ENCODE measurements at places on chromosomes 2 and 18.

DNA sequence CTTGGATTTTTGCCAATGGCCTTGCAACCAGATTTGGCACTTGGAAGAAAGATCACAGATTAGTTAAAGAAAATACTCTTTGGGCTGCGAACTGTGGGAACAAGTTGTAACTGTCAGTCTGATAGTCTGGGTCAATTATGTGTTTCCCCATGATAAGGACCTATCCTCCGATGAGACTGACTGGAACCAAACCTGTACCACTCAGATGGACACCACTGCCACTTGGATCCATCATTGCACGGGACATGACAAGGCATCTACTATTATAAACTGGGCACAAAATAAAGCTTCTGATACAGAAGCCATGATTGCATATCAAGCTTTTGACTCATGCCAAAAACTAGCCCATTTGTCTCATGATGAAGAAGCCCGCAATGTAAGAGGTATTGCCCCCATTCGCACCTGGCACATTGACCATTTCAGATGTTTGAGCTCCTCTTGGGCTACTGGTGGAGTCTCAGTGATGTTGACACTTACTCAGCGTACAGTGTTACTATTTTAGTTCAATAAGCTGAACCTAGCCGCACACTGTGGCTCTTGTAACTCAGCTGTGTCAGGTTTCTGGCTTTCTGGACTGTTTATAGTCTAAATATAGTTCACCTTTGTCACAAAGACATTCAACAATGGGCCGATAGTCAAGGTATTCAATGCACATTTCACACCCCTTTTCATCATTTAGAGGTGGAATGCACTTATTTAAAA is 179.8 kb upstream of the RBBP8 start:
- no peak for DNase-seq

GRCh38 chr2:172305066-172305465 is 122.3 kb upstream of the ITGA6 start:
- no peak for DNase-seq

GRCh38 chr2:239029958-239030357 is 182.1 kb downstream of the TWIST2 start:
- no peak for DNase-seq

DNA sequence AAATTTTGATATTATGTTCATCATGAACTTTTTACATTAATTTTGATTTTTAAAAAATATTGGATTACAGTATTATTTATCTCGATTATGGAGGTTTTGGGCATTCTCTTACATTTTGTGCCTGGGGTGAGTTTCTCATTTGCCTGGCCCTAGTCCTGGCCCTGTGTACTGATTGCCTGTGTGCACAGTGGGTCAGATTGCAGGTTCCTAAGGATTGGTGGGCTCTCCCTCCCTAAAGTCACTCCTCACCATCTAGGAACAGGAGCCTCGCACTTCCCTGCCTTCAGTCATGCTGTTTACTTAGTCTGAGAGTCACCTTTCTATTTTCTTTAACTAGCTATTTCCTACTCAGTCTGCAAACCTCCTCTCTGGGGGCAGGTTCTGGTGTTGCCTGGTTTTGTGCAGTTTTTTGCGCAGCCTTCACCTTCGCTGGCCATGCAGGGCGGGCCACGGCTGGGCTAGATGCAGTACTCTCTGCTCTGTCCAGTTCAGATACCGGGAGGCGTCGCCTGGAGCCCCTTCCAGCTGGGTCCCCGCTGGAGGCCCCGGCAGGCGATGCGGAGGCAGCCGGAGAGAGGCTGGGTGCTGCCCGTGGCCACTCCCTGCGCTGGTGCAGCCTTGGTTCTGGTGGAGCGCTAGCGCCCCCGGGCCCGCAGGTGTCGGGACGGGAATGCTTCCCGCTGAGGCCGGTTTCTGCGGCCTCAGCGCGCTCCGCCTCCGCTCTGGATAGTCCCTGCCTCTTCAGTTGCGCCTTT is 23.3 kb upstream of the MC5R start:
- DNase-seq = no peak

Measured in stimulated activated CD8-positive, alpha-beta memory T cell treated with anti-CD3 and anti-CD28 coated beads, Interleukin-4, amount 100 ng/mL, for 4 hours (primary cell).